Skeletal muscle cell (primary cell): ENCODE measurements at places on chromosomes 6 and 20.

DNA sequence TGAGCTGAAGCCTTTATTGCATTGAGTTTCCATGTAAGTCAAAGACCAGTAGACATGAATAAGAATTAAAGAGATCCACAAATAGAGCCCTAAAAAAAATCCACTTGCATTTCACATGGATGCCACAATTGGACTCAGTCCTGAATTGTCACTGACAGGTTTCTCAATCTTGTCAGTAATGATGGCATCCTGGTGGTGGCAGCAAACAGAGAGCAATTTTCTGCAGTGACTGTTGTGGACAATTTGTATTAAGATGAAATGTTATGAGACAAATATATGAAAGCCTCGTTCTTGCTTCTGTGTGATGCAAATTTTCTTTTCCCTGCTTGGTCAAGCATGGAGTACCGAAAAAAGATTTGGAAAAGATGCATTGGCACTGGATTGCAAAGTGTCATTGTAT is 278.9 kb downstream of the SAMD5 start:
- DNase-seq, result no peak

DNA sequence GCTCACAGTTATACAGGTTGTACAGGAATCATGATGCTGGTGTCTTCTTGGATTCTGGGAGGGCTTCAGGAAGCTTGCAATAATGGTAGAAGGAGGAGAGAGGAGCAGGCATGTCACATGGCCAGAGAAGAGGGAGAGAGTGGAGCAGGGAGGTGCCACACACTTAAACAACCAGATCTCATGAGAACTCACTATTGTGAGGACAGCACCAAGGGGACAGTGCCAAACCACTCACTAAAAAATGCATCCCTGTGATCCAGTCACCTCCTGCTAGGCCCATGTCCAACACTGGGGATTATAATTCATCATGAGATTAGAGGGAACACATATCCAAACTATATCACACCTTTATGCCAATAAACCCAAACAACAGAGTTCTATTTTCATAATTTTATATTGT is 67.2 kb downstream of the TRDN start:
- no peak for DNase-seq

DNA sequence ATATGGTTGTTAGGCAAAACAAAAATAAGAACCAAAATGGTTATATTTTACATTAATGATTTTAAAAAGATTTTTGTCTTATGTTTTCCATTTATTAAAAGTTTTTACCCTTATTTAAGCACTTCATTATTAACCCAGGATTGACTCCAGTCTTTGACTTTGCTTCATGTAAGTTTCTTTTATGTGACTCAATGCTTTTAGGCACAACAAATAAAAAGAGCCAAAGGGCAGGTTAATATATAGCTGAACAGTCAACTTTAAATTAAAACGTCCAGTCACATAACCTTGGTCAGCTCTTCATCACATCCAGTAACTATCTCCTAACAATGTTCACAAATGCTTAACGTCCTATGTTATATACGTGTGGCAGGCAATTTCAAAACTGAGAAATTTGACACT is 32.7 kb downstream of the COL21A1 start:
- DNase-seq, result no peak

DNA sequence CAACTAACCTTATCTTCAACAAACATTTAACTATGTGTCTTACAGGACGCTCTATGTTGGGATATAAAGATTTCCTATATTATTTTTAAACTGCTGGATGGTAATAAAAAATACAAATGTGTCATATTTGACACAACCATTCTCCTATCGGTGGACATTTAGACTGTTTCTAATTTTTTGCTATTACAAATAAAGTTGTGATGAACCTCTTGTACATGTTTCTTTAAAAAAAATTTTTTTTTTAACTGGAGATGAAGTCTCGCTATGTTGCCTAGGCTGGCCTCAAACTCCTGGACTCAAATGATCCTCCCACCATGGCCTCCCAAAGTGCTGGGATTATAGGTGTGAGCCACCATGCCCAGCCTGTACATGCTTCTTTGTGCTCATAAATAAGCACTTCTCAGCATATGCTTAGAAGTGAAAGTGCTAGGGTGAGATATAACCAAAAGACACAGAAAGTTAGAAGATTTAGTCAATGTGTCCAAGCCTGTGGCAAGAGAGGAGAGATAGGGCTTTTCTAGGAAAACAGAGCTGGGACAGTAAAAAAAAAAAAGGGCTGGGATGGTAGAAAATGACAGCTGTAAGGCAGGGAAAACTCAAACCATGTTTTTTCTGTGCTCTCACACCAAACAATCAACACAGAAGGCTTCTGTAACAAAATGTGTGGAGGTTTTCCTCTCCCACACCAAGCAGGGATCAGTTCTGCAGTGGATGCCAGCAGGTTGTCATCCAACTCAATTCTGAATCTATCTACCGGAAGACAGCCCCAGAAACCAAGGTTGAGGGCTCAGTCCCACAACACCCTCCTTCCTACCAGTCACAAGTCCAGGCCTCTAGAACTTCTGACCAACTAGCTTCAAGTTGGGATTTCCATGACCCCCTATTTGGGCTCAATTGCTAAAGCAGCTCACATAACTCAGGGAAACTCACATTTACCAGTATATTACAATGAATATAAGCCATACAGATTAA is 70.0 kb upstream of the SMIM29 start:
- DNase-seq, result no peak

- DNase-seq, result no peak
Observed at GRCh38 chr6:72746276-72746675, 124.4 kb downstream of the KCNQ5 start.

DNA sequence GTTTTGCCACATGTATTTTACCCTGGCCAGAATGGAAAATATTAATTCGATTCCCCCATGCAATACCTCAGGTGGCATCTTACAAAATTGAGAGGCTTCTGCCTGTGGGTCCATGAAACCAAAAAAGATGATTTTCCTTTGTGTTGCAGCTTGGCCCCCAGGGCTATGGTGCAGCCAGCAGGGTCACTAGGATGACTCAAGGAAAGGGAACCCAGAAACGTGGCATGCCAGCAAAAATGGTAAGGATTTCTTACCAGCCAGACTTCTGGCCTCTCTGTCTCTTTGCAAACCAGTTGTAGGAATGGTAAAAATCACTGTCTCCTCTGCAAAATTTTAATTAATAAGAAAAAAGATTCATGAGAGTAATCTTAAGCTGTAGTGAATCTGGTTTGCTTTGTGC is 11.6 kb upstream of the TAAR9 start:
- no peak for DNase-seq

DNA sequence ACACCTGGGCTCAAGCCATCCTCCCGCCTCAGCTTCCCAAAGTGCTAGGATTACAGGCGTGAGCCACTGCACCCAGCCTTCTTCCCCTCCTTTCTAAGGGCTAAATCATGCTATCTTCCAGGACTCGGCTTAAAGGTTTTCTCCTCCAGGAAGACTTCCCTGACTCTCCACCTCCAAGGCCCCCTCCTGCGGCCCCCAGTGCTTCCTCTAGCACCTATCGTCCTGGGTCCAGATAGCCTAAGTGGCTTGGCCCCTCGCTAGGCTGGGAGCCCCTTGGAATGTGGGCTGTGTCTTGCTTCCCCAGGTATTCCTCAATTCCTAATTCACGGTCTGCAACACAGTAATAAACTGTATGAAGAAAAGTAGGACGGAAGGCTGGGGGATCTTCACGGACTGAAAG is 36.7 kb downstream of the PIM1 start:
- no peak for DNase-seq

- DNase-seq, result no peak
Observed at GRCh38 chr6:89357390-89357789, 4.9 kb upstream of the UBE2J1 start.

DNA sequence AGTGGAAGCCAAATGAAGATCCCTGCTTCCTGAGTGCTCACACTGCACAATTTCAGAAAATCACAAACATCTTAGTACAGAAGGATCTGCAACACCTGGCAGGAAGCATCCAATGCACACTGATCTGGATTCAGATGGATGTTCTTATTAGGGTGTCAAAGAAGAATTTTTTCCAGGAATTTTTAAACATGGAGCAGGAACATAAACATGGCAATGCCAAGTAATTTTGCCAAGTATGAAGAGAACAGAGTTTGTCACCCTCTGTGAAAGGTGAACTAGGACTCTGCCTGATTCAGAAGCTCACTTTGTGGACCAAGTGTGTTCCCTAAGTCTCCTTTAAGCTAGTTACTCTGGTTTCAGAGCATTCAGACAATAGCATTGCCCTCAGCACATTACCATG is 208.5 kb downstream of the EPHA7 start:
- no peak for DNase-seq

GRCh38 chr20:49384437-49385434 is 97.7 kb downstream of the KCNB1 start:
- DNase-seq, result no peak

GRCh38 chr6:13531956-13532355 is 42.4 kb upstream of the SIRT5 start:
- no peak for DNase-seq

DNA sequence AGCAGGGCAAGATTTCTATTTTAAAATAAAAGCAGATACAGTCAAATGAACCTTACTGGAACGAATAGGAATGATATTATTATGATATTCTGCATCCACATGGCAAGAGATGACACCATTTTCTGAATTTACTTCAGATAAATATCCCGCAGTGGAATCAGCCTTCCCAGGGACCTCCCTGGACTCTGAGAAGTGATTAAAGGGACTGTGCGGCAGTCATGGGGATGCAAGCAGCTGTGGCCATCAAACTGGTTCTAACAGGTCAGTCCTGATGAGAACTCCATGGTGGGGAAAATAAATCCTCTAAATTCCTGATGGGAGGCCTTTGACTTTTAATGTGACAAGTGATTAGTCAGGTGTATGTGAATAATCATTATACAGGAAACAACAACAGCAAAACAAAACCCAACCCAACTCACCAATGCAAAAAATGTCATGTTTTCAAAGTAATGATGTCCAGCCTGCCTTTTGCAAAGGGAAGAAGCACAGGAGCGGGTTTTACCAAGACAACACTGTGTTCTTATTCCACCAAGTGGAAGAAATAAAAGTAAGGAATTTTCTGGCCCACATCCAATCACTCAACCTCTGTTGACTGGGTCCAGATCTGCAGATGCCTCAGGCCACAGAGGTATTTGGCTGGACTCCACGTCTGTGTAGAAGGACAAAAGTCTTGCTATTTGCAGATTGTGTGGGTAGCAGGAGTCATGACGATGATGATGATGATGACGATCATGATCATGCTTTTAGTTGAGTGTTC is 61.9 kb upstream of the CITED2 start:
- DNase-seq, result no peak
